Stimulated activated CD4-positive, alpha-beta T cell treated with anti-CD3 and anti-CD28 coated beads, TNF-alpha, amount 100 ng/mL, for 48 hours (primary cell): ENCODE measurements at places on chromosomes 7 and 10.

GRCh38 chr7:27868131-27868550, 128.2 kb downstream of the TAX1BP1 start:
- no peak for DNase-seq

GRCh38 chr10:24901686-24902399, 50.6 kb downstream of the PRTFDC1 start:
- DNase-seq: no peak

- no peak for DNase-seq
Measured at GRCh38 chr10:125147971-125148439, 12.4 kb downstream of the CTBP2 start.

DNA sequence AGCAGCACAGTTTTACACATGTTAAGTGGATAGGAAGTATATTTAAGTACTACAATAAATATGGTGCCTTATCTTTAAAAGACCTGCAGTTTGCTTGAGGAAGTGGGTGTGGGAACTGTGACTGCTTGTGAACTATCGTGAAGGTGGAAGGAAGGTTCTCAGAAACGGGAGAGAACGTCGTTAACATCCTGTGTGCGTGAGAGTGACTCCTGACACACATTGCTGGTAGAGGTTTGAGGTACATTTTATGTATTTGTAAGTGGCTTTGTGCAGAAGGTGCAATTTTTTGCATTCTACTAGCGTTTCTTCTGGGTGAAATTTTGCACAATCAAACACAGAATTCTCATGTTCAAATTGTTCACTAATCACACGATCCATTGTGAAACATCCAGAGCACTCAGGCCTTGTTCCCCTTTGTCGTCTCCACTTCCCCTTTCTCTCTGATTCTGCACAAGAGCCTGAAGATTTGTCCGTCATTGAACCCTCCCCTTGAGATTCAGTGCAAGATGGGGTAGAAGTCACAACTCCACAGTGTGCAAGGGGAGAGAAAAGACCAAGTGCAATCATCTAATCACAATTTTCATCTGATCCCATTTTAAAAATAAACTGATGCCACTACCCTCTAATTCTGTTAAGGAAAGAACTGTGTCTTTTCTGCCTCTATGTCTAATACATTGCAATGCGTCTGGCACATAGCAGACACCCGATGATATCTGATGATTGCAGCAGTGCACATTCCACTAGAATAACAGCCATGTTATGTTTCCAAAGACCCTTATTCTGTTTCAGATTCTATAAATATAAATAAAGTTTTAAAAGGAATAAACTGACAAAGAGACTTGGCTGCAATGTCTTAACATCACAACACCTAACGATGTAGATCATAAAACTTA, 279.9 kb downstream of the NEBL start:
- no peak for DNase-seq

DNA sequence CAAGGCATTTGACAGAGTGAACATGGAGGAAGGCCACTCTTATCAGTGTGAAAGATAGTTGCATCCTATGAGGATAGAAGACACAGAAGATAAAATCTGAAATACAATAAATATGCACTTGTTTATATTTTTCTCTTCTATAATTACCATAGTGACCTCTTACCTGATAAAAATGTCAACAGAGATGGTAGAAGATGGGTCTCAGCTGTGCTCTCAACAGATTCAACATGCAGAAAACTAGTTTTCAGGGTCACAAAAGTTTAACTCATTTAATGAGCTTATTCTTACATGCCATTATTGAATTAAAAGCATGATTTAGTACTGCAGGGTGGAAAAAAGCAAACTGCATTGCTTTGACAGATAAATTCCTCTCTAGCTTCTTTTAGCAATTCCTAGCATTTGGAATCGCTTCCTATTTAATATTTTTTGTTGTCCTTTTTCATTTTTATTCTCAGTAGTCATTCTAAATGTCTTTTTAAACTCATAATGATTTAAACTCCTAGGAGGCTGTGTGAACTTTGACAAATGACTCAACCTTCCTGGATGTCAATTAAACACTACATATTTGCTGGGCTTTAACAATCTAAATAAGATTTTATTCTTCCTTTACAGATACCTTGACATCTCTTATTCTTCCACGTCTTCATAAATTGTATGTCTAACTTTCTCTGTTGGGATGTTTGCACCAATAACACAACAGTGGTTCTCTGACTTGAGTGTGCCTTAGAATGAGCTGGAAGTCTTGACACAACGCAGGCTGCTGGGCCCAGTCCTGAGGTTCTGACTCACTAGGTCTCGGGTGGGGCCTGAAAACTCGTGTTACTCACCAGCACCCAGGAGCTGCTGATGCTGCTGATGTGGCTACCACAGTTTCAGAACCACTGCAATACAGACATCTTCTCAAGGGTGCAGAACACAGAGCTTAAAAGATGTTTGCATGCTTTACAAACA, 565.5 kb upstream of the IGFBP3 start:
- DNase-seq: no peak

DNA sequence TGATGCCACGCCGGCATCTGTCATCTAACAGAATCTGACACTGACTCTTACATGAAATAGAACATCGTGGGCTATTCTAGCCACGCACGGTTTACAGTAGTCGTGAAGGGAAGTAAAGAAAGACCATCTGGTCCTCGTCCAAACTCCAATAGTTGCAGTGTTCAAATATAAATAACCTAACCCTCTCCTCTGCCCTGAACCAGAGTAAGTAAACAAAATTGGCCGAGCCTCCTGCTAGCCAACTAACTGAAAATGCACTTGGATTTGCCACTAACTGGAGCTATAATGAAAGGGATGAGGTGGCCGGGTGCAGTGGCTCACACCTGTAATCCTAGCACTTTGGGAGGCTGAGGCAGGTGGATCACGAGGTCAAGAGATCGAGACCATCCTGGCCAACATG, 29.5 kb upstream of the ZC3HAV1L start:
- DNase-seq: no peak

DNA sequence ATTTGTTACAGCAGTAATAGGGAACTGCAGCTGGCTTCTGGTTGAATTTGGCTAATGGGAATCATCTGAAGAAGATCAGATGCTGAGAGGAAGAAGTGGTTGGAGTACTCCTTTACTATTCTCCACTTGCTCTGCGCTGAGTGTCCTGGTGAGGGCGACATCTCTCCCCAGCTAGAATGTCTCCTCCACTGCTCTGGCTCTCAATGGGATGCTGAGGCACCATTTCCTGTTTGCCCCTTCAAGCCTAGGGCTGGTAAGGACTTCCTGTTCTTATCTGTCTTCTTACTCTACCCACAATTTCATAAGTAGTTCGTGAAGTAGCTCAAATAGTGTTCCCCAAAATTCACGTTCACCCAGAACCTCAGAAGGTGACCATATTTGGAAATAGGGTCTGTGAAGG, 43.2 kb upstream of the TES start:
- no peak for DNase-seq

DNA sequence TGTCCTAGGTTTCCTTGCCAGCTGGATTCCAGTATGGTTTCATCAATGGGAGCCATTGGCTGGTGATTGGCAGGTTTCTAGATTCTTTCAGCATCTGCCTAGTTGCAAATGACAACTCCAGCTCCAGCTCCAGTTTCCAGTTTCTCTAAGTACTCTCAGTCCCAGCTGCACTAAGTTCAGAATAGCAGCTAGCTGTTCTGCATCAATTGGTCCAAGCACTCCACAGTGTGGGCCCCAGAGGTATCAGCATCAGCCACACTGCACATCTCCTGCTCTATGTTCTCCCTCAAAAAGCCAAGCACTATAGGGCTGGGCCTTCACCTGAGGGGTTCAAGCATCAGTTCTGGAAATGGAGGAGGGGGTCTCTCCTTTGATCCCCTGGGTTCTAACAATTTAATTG, 143.4 kb downstream of the VPS50 start:
- DNase-seq: no peak

GRCh38 chr10:74049955-74050354, 52.0 kb downstream of the VCL start:
- no peak for DNase-seq

DNA sequence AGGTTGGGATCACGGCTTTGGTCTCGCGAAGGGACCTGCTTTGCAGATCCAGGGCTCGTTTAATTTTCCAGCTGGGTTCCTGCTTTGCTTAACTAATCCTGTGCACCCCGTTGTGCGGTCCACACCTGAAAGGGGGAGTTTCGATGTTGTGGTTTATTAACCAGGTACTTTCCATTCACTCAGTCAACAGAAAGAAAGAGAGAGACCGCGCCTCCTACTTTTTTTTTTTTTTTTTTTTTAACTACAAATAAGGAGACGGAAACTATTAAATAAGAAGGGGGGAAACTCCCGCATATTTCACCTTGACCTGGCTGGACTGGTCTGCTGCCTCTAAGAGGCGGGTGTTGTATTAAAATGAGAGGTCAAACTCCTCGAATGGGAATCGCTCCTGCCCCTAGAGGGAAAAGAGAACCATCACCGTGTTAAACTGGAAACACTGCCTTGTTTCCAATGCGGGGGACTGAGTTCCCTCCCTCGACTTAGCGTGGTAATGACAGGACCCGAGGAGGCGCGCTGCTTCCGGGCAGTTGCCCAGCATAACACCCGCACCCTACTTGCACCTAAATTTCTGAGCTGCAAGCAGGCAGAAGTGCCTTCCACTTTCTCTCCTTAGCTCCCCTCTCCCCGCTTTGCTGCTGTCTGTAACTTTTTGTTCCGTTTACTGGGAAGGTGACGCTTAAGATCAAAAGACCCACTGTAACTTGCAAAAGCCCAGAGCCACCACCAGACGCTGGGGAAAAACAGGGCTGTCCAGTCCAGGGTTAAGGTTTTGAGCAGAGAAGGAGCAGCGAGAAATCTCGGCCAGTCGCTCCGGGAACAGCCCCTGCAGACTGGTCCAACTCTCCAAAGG, 1.1 kb upstream of the ITGB8 start:
- no peak for DNase-seq

GRCh38 chr10:7928536-7928935, 110.2 kb downstream of the TAF3 start:
- DNase-seq: no peak

DNA sequence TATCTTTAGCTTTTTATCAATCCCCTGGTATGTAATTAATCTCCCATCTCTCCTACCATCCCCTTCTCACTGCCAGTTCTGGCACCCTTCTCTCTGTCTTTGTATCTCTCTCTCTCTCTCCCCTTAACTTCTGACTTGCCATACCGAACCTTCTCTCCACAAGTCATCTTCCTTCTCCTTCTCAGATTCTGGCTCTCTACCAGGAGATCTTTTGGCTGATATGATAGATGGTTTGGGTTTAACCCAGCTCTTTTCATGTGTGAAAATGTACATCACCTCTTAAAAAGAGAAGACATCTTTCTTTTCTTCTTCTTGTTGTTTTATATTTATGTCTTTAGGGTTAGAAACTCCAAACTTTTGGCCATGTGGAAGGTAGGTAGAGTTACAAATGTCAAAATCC, 196.7 kb downstream of the HGF start:
- DNase-seq: no peak

- DNase-seq: no peak
Measured at GRCh38 chr10:71176661-71177060, 35.7 kb upstream of the UNC5B start.

- no peak for DNase-seq
Measured at GRCh38 chr10:11448190-11448544, 163.3 kb downstream of the USP6NL start.

GRCh38 chr7:130278860-130279259, 12.2 kb downstream of the CPA2 start:
- DNase-seq: no peak

GRCh38 chr7:141264511-141264910, 190.6 kb downstream of the TMEM178B start:
- DNase-seq: no peak

DNA sequence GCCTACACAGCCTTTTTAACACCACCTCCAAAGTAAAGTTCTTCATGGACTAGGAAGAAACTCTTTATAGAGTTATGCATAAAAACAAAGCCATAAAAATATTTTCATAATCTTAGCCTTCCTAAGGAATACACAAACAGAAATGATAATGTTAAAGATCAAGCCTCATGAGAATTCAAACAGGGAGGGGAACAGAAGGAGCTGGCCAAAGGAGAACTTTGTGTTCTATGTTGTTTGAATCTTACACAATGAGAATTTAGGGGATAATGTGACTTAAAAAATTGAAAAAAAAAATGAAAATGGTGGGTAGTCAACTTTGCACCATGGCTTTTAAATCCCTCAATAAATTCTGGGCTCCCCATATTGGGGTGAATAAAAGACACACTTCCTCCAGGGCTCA, 9.1 kb upstream of the PILRB start:
- DNase-seq: no peak

- no peak for DNase-seq
Measured at GRCh38 chr10:124092250-124092859, 1.0 kb downstream of the CHST15 start.

GRCh38 chr10:118153287-118153686, 106.5 kb upstream of the RAB11FIP2 start:
- DNase-seq: no peak

DNA sequence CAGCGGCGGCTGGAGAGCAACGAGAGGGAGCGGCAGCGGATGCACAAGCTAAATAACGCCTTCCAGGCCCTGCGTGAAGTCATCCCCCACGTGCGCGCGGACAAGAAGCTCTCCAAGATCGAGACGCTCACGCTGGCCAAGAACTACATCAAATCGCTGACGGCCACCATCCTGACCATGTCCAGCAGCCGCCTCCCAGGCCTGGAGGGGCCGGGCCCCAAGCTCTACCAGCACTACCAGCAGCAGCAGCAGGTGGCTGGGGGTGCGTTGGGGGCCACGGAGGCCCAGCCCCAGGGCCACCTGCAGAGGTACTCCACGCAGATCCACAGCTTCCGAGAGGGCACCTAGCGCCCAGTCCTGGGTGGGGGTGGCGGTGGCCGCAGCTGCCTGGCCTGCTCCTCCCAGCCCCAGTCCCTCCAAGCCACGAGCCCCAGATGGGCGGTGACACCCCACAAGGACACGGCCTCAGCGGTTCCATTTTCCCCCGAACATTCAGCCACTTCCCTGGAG, 1.3 kb downstream of the BHLHA15 start:
- no peak for DNase-seq

DNA sequence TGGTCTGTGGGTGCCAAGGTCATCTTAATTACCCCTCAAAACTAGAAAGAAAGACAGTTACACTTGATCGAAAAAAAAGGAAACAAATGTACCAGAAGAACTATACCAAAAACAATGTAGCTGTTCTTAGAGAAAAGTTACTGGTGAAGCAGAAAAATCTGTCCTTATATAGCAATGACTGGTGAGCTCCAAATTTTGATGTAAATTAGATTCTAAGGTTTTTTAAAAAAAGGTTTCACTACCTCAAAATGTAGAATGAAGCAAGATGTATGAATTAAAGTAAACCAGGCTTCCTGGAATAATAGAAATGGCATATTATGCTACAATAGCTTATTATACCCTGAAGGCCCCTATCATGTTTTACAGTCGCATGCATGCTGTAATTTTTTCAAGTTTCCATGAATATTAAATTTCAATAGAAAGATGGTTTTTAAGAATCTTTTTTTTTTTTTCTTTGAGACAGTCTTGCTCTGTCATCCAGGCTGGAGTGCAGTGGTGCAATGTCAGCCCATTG, 28.4 kb upstream of the FKBP9 start:
- no peak for DNase-seq

GRCh38 chr7:87567052-87567451, 33.6 kb downstream of the ABCB1 start:
- DNase-seq: no peak
